ENCODE measurements at places on chromosomes 12 and 14. TPM values are rescaled to one million over a fixed set of nuclear protein-coding genes. Genes with fewer than 3 reads are reported as not detected.

Gene TMEM52B
- not detected for total RNA-seq

Gene PMEL
- 2.7 TPM for total RNA-seq

Gene ACSM4
- not detected for total RNA-seq

Gene NRXN3
- not detected for total RNA-seq

DNA sequence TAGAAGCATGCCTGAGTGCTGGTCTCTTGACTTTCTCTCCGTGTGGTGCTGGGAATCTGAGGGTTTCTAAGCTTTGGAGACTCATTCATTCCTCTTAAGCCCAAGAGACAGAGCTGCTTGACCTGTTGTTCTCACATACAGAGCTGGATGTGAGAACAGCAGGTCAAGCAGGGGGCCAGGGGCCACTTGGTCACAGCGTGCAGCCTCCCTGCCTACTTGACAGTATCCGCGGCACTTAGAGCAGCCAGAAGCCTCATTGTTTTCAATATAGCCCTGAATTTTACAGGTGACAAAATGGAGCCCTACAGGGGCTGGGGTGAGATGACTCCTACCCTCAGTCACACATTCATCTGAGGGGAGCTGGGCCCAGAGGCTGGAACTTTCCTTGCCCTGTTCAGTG, 88.9 kb downstream of the ESRRB start:
- no peak for DNase-seq

- peak; percentile 89 for DNase-seq
These were observed 2.8 kb upstream of the RNASE4 start for GRCh38 chr14:20681348-20682126.

- DNase-seq = peak; percentile 44
These were observed 70.4 kb downstream of the RPL10L start for GRCh38 chr14:46581036-46581671.

GRCh38 chr12:76820888-76821482, 57.1 kb downstream of the ZDHHC17 start:
- DNase-seq = peak; percentile 47

Data from HT-29 (cell line).